ENCODE measurements at places on chromosomes 16 and 17.

GRCh38 chr16:22751104-22751667 is 62.8 kb upstream of the HS3ST2 start:
- DNase-seq, result no peak

- DNase-seq, result peak; percentile 40
Observed at GRCh38 chr17:68296217-68297191, 5.2 kb downstream of the ARSG start.

DNA sequence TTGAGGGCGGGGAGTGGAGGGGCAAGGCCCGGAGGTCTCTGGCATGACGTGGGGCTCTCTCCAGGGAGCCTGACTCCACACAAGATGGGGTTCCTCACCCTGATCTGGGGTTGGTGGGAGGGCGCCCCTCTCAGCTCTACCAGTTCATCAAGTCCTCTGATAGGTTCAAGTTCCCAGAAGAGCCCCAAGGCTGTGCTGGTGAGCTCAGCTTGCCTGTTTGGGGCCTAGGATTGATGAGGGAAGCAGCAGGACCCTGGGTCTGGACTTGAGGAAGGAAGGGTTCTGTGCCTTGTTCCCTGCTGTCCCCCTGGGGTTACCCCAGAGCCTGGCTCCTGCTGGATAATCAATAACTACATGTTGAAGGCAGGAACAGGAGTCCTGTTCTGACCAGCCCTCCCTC is 3.5 kb downstream of the MGAT5B start:
- no peak for DNase-seq

DNA sequence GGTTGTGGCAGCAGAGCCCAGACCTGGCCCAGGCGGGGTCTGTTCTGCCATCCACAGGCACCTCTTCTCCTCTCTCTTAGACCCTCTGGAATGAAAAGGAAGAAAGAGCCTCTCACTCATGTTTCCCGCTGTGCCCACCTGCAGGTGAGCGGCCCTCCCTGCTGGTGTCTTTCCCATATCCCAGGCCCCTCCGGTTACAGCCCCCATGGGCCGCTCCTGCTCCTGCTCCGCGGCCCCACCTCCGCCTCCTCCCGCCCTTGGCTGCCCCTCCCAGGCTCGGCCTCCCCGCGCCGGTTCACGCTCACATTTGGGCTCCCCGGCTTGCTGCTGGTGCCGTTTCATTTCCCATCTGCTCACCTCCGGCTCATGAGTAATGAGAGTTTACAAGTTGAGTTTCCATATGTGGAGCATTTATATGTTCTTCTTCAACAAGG is 98.7 kb upstream of the SDK2 start:
- DNase-seq, result no peak

- DNase-seq, result no peak
Observed at GRCh38 chr16:74026373-74027281, 270.0 kb upstream of the PSMD7 start.

DNA sequence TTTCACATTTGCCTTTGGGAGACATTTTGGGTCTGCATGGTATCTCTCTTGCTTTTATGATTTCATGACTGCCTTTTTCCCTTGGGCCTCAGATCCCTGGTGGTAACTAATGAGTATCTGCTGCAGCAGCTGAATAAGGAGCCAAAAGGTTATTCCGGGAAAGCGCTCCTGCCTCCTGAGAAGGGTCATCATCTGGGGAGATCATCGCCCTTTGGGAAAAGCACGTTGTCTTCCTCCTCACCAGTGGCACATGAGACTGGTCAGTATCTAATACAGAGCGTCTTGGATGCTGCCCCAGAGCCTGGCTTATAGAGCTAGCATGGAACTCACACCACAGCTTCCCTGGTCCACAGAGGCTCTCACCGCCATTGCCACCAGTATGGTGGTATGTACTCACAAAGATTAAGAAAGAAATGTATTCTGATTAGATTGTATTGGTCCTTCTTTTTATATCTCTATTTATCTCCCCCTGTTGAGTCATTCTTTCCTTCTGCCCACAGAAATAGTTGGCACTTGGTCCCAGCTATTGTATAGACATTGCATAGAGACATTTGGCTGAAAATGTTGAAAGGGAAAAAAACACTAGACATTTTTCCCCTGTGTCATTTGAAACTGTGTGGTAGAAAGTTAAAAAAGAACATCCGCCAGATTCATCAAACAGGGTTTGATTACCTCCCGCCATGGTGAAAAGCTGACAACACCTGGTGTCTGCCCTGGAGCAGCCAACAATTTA is 8.4 kb downstream of the TPPP3 start:
- DNase-seq, result no peak

- no peak for DNase-seq
Observed at GRCh38 chr16:9232102-9232770, 140.8 kb downstream of the HAPSTR1 start.

GRCh38 chr17:74904687-74905409 is 11.4 kb upstream of the FADS6 start:
- no peak for DNase-seq
